Activated T-helper 1 cell treated with anti-CD3 and anti-CD28 coated beads, Interleukin-2, amount 50 U/mL, for 16 hours (primary cell): ENCODE measurements at places on chromosomes 6 and 20.

- DNase-seq, result no peak
Observed at GRCh38 chr6:31465185-31465536, 32.8 kb upstream of the MICB start.

GRCh38 chr6:159988983-159989454, 20.1 kb downstream of the IGF2R start:
- no peak for DNase-seq

GRCh38 chr6:16840291-16840690, 79.0 kb upstream of the ATXN1 start:
- no peak for DNase-seq

- no peak for DNase-seq
Observed at GRCh38 chr20:48129345-48129942, 344.2 kb upstream of the SULF2 start.

- no peak for DNase-seq
Observed at GRCh38 chr6:45929421-45930361, 86.0 kb downstream of the CLIC5 start.

GRCh38 chr6:132142308-132142707, 191.1 kb upstream of the CCN2 start:
- DNase-seq, result no peak

- DNase-seq, result no peak
Observed at GRCh38 chr6:156010-156409, 136.3 kb upstream of the DUSP22 start.

DNA sequence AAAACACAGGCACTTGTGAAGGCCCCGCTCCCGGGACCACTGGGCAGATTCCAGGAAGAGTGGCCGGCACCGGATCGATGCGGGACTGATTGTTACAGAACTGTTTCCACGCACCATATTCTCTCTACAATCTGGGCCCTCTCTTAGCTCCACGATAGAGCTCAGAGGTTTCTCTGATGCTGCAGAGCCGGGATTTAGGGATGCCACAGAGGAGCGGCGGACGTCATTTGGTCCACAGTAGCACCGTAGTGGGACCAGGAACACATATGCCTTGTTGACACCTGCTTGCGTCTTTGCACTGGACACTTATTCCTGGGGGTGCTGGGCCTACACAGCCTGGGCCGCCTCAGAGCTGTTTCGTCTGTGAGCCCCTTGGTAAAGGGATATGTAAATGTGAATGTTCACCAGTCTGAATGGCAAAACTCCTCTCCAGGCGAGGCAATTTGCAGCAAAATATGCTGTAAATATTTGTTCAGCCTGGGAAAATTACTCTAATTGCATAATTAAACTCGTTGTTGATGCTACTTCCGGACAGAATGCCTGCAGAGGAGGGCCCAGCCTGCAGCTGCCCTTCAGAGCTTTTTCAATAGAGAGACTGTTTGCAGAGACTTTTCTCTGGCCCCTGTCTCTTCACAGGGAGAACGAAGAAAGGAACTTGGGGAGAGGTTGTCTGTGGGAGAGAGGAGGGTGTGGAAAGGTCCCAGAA, 9.4 kb downstream of the PCK1 start:
- no peak for DNase-seq

DNA sequence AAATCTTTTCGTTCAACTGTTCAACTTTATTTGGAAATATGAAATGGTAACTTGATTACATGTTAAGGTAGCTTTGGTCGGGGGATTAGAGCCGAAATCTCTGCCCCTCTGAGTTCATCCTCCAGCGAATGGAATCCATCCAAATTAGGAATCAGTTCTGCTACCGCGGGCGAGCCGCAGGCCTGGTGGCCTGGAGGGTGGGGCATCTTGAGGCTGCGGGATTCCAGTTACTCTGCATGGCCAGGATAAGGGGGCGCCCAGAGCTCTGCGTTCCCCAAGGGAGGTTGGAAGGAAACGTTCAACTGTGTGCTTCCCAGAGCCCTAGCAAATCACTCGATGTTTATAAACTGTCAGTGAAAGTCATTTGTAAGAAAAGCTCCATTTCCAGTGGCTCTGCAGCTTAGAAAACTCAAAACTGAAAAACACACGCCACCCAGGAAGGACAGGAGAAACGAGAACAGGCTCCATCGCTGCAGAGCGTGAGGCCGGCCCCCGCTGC, 262.2 kb downstream of the TAF4 start:
- no peak for DNase-seq

DNA sequence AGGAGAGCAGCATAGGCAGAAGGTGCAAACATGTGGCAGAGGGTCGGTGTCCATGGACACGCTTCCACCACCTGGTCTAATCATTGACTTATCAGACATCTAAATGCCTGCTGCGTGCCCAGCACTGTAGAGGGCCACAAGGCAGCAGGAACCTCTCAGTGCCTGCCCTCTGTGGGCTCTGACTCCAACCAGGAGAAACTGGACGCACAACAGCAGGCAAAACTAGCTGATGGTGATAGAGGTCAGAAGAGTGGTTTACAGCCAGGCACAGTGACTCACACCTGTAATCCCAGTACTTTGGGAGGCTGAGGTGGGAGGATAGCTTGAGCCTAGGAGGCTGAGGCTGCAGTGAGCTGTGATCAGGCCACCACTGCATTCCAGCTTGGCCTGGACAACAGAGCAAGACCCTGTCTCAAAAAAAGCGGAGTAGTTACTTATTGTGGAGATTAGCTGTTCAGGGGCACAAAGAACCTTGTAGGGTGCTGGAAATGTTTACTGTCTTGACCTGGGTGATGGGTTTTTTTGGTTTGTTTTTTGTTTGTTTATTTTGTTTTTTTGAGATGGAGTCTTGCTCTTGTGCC, 46.5 kb downstream of the PPARD start:
- DNase-seq, result no peak

DNA sequence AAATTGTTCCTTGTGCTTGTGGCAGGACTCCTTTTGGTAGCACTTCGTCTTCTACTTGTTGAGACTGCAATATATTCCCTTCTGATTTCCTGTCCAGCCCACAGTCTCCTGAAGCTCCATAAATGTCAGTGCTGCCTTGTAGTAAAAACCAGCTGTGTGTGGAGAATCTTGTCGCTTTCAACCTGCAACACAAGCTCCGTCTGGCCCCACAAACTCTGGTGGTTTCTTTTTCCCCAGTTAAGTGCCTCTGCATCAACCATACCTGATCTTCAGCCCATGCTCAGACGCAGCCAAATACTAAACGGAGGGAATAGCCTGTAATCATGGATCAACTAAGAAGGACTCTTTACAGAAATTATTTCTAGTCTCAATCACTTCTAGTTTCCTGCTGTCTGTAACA, 1133.3 kb upstream of the ADGRB3 start:
- DNase-seq, result no peak

- no peak for DNase-seq
Observed at GRCh38 chr6:14312587-14312986, 195.0 kb downstream of the CD83 start.

DNA sequence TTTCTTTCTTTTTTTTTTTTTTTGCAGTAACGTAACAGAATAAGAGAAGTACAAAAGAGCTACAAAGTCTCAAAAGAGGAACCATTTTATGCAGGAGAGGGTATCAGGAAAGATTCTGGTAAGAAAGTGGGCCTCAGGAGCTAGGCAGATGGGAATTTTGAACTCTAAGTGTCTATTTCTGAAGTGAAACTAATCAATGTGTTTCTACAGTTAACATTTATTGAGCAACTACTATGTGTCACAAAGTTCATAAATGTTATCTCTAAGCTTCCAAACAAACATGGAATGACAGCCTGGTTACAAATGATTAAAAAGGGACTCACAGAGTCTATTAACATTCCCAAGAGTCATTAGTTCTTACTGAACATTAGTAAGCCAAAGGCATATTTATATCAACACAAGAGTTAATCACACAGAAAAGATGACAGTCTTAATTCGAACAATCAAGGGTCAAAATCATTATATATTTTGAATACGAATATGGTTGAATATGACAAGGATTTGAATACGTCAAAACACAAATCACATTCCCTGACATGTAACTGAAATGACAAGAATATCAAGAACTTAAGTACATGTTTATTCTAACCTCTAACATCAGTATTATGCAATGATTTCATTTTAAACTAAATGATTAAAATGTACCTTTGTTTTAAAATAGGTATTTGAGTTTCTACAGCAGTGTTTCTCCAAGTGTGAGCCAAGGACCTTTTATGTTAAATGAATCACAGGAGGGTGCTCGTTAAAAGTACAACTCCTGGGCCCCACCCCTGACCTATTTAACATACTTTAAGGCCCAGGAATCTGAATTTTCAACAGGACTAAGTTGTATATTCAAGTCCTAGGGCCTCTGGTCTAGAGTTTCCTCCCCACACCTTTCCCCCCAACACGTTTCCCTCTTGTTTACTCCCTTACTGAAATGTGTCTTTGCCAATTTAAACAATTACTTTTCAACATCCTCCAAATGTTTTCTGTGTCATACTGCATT, 89.7 kb downstream of the ATXN1 start:
- DNase-seq, result no peak

DNA sequence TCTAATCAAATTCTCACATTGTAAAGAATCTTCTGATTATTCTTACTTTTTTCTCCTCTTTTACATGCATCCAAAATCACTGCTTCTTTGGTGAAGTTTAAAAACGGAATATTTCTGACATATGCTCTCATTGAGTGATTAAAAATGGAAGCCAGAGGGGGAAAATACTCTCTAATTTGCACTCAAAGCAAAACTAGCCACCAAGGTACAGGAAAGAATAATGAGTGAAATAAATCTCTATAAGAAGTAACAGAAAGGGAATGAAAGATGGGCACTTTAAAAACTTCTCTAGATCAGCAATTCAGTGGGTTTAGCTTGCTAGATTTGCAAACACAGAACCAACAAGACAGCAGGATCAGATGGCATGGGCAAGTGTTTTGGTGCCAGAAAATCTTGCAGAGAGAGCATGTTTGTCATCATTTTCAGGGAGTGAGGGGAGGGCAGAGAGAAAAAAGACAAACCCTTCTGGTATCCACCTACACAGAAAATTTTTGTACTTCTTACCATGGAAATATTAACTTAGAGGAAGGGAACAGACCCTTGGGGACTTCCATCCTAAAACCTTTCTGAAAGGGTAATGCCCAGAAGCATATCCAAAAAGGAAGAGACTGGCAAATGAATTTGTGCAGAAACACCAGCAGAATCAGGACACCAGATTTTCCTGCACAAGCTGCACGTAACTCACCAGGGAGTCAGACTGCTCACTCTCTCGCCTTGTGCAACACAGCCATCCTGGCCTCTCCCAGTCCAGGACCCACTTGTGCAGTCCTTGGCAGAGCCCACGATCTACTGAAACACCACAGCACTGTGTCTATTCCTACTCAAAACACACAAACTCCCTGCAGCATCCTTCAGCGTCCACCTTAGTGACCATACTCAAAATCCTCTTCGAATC, 270.2 kb upstream of the PRDM1 start:
- no peak for DNase-seq

- no peak for DNase-seq
Observed at GRCh38 chr20:61119794-61120410, 132.2 kb upstream of the CDH4 start.

- DNase-seq, result no peak
Observed at GRCh38 chr20:19743640-19743995, 14.4 kb upstream of the RIN2 start.

GRCh38 chr20:51697096-51697826, 70.9 kb downstream of the ATP9A start:
- no peak for DNase-seq

DNA sequence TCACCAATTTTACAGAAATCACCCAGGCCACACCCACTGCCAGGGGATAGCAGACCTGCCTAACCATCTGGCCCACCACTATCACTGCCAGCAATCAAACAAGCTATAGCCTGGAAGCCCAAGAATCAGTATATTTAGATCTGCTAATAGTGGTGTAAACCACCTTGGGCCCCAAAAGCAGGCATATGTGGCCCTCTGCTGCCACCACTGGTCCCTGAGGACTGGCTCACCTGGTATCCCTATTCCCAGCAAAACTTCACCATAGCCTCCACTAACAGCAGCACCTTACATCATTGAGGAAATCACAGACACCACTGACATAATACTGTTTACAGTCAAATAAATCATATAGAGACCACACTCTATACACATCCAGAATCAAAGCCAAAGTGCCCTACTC, 880.4 kb upstream of the MAN1A1 start:
- no peak for DNase-seq

DNA sequence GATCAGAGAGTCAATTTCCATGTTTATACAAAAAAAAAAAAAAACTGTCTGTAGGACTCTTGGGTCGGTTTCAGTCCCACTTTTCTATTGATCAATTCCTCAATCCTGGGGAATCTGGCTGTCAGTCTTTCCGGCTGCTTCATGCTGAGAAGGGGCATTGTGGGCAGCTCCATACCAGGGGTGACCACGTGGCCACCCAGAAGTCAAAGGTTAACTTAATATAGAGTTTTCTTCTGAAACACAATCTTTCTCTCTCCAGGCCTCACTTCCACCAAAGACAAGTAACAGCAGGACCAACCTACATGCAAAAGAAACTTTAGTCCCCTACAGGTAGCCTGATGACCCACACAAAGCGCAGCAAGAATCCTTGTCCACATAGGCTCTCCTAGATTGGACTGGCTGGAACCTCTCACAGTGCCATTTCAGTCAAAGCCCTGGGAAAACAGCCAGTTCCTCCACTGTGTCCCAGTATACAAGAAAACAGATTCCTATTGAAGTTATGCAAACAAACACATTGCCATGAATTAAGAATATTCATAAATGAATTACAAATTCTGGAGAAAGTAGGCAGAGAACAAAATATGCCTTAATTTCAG, 18.5 kb upstream of the SERPINB9 start:
- DNase-seq, result no peak
